HEK293T (cell line): ENCODE measurements at places on chromosomes 2 and 18.

GRCh38 chr18:48813833-48814489, 136.8 kb downstream of the SMAD7 start:
- no peak for DNase-seq

GRCh38 chr2:16635791-16636699, 29.6 kb downstream of the CYRIA start:
- DNase-seq, result peak; percentile 15

- no peak for DNase-seq
These were observed 7.2 kb downstream of the RPIA start for GRCh38 chr2:88698498-88699233.

GRCh38 chr2:160596441-160596840, 102.8 kb upstream of the RBMS1 start:
- no peak for DNase-seq

DNA sequence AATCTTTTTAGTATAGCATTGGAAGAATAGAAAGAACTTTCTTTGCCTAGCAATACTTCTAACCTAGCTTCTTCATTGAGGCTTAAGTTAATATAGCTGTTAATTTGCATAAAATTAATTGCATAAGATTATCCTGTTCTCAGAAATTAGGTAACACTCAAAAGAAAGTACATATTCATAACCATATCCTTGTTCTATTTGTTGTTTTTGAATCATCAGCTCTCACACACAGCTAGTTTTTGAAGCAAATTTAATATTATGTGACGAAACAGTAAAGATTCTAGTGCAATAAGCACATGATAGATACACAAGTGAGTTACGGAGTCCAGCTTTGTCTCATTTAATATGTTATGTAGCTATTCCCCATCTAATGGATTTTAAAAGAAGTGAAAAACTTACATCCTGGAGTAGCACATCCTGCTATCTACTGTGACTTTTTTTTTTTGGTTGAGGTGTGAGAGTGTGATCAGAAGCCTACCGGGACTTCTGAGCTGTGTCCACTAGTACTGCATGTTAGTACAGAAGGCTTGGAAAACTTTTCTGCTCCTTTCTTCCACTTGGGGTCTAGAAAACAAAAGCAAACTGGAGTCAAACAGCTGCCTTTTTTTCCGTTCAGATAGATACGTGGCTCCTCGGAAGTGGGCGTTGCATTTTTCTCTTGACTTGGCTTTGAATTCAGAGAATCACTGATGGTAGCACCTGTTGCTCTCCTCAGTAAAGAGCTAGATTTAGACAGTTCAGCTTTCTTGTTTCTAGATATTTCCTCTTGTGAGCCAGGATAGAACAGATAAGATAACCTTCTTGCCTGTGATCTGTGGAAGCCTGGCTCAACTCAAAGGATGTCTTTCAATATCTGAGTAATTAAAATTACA, 27.2 kb downstream of the KDM3A start:
- DNase-seq, result no peak

DNA sequence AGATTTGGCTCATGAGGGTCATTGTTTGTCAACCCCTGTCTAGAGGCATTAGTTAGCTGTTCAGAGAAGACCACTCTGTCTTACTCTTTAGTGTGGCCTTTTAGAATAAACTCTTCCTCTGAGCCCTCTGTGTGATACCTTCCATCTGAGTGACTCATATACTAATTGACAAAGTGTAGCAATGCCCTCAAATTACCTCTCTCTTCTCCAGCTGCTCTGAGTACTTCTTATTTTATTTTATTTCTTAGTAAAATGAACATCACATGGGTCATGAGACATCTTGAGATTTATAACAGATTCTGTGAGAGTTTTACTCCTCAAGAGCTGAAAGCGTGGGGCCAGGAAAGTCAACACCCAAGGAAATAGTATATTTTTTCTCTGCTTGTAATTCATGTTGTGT, 67.4 kb downstream of the KCTD18 start:
- DNase-seq, result no peak

DNA sequence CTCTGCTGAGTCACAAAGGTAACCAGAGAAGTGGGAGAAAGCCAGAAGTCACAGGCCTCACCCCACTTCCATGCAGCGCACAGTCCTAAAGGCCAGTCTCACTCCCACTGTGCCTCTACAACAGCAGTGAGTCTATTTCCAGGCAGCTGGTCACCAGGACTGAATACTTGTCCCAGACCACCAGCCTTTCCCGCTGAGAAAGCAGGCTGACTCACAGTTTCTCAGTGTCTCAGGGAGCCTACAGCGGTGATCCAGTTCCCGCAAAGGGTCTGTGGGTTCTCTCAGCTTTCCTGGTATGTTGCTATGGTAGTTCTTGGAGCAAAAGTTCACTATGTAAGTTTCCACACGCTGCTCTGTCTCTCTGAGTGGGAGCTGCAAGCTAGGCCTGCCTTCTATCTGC, 622.5 kb downstream of the RNF144A start:
- DNase-seq, result no peak

- no peak for DNase-seq
These were observed 129.0 kb upstream of the PXDN start for GRCh38 chr2:1873343-1873742.

GRCh38 chr18:45173799-45174519, 441.3 kb upstream of the SLC14A2 start:
- no peak for DNase-seq

- DNase-seq, result no peak
These were observed 11.4 kb downstream of the HK2 start for GRCh38 chr2:74845217-74845751.

- no peak for DNase-seq
These were observed 71.8 kb upstream of the SMAD7 start for GRCh38 chr18:49022311-49023161.

DNA sequence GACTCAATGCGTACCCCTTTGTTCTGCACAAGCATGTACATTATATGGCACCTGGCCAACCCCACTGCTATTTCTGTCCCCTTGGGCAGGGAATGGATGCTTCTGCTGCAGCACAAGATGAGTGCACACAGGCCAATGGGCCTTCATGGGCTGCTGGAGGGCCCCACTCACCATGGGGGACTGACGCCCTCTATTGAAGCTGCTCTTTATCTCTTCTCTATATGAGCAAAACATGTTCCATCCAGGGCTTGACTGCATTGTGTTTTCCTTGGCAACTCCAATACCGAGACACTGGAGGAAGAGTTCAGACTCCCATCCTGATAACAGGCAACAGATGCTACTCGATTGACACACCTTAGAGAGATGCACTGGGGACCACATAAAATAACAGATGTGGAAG, 251.6 kb upstream of the NCKAP5 start:
- no peak for DNase-seq

GRCh38 chr2:161044921-161045320, 115.3 kb upstream of the TANK start:
- no peak for DNase-seq

- DNase-seq, result no peak
These were observed 18.1 kb downstream of the NETO1 start for GRCh38 chr18:72849671-72850070.

GRCh38 chr2:9715238-9715637, 84.4 kb upstream of the YWHAQ start:
- DNase-seq, result no peak

- no peak for DNase-seq
These were observed 136.1 kb downstream of the DNAH6 start for GRCh38 chr2:84652431-84652830.

DNA sequence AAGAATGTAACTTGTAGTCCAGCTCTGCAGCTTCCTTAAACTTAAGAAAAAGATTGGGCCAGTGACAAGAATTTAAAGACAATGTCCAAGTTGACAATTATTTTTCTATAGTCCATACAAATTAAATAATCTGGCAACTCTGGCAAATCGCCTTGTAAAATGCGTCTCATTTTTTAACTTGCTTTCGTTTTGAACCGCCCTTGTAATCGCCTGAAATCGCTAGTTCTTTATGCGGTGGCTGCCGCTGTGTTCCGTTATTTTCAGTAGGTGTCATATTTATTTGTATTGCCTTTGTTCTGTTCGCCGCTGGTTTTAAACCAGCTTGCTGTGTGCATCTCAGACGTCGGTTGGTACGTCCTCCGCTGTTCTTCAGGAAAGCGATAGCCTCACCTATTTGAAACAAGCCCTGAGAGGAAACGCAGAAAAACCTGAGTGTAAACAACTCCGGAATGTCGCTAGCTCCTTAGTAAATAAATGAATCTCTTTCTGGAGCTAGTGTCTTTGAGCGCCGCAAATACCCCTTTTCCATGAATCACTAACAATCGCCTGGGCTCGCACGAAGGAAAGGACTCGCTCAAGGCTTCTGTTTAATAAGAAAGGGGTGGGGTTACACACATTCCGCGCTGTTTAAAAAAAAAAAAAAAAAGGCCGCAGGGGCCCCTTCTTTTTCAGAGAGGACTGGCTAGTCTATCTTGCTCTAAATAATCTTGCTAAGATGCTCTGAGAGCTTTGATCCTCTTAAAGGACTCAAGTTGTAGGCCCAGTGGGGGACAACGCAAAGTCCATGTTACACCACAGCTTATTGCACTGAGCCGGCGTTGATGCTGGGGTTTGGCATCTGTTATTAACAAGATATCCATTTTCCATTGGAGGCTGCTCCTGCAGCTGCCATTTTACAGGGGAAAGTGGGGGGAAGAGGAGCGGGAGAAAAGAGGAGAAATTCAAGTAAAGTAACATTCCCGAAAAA, 3.0 kb downstream of the HOXD8 start:
- DNase-seq, result no peak

DNA sequence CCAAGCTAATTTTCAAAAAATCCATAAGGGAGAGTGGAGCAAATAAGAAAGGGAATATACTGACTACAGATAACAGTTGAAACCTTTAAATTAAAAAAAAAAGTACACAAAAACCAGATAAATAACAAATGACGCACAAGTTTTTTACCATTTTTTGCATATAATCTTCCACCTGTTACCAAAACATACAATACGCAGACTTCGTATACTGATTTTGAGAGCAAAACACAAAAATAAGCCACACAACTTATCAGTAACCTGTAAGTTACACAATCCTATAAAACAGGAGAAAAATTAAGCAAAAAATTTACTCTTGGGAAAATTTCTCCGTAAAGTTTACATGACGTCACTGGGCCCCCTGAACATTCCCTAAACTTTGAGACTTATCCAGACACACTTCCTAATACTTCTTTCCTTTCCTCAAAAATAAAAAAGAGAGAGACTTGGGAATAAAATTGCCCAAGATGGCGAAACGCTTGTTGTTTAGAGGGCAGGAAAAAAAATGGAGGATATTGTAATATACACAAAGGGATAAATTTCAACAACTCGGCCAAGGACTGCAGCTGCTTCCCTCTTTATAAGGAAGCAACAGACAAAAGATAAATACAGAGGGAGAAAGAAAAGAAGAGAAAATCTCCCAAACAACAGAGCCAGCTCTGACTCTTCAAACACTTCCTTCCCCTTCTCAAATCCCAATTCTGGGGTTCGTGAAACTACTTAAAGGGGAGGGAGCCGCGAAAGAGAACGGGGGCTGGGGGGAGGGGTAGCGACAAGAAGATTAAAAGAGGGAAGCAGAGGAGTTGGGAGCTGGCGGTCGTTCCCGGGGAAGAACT, 1.6 kb downstream of the BAZ2B start:
- DNase-seq, result no peak

GRCh38 chr2:224310943-224311625, 90.8 kb downstream of the FAM124B start:
- DNase-seq, result no peak

GRCh38 chr2:101344137-101344536, 35.6 kb upstream of the RNF149 start:
- no peak for DNase-seq

GRCh38 chr2:40584432-40584831, 132.5 kb upstream of the SLC8A1 start:
- no peak for DNase-seq

- DNase-seq, result no peak
These were observed 15.2 kb downstream of the PDCD1 start for GRCh38 chr2:241843321-241844065.

DNA sequence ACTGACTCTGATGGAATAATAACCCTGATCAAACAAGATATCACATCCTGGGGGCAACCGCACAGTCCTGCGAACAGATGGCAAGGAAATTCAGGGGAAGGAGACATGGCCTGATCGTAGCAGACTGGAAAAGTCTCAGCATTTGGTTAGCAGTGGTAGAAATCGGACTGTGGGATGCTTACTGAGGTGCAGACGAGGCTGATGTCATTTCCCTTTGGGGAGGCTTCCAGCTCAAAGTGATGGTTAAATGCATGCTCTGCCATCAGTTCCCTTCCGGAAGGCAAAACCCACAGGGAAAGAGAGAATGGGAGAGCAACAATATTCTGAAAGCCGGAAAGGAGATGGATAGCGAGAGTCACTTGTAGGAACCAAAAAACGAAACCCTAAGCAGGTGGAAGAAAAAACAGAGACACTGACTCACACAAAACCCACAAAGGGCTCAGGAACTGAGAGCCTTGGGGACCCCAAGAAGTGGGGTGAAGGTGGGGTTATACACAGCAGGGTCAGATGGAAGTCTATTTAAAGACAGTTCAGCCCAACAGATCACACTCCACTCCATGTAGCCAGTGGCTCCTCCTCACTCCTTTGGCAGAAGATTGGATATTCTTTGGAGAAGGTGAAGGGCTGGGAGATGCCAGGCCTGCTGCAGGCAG, 93.1 kb downstream of the INPP5D start:
- DNase-seq, result no peak

DNA sequence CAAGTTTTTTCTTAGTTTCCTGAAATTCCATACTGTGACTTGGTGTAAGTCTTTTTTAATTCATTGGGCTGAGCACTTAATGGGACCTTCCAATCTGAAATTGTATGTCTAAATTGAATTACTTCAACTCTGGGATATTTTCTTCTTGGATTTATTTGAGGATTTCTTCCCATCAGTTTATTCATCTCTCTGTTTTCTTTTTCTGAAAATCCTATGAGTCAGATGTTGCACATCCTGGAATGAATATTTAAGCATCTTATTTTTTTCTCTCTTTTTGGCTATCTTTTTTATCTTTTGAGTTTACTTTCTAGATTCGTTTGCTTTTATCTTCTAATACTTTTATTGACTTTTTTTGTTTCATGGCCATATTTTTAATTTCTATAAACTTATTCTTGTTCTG, 55.4 kb upstream of the ACYP2 start:
- DNase-seq, result no peak

DNA sequence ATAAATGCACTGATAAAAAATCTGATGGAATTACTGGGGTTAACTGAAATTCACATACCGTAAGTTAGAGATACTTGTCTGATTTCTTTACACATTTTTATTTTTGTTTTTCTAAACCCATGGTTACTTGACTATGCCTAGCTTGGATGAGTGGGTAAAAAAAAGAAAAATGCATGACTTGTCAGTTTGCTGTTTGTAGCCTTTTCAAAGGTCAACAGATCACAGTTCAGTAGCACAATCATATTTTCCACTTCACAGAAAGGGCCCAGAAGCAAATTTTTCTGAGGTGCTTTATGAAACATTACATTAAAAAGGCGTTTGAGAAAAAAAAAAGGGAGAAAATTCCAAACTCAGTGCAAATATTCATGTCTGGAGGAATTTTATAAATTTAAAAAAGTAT, 16.4 kb downstream of the SLC16A14 start:
- no peak for DNase-seq

GRCh38 chr2:100425573-100426383, 8.3 kb upstream of the CHST10 start:
- no peak for DNase-seq
